MG63 (cell line): ENCODE measurements at places on chromosomes 4 and X. TPM values are rescaled to one million over a fixed set of nuclear protein-coding genes. Genes with fewer than 3 reads are reported as not detected.

ANKRD50 gene
- total RNA-seq, result 4.4 and 6.9 TPM in 2 replicates

MAPK10 gene
- total RNA-seq, result 0.03 and 0.17 TPM in 2 replicates

GRCh38 chr4:71456841-71457240 lies 118.0 kb downstream of the SLC4A4 start:
- DNase-seq, result peak; percentile 60

DNA sequence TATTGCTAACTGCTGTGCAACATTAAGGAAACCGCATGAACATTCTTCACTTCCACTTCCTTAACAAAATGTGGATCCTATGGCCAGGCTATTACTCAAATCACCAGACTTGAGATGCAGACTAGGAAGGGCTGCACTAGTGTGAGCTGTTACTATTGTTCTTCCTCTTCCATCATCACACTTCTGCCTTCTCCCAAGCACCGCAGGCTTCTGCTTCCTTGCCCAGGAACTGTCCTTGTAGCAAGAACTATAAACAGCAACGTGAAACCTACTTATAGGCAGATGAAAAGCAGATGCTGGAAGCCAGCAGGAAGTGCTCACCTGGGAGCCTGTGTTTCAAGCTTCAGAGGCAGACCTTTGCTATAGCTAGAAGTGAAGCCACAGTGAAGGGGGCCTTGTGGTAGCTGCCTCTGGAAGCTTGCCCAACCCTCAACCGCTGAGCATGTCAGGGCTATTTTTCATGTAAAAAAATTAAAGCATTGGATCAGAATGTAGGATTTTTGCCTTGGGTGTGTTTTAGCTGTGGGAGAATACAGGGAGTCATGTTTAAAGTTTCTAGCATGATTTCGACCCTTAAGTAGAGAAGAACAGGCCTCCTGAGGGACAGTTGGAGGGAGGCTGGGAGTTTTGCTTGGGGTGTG lies 43.9 kb downstream of the CLNK start:
- no peak for DNase-seq

DNA sequence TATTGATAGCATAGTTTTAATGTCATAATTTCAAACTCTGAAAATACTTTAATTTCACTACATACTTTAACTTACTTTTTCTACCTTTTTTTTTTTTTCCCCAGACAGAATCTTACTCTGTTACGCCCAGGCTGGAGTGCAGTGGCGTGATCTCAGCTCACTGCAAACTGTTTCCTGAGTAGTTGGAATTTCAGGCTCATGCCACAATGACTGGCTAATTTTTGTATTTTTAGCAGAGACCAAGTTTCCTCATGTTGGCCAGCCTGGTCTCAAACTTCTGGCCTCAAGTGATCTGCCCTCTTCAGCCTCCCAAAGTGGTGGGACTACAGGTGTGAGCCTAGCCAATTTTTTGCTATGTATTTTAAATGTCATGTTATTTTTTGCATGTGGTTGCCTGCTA lies 741.6 kb downstream of the TRAM1L1 start:
- no peak for DNase-seq

DNA sequence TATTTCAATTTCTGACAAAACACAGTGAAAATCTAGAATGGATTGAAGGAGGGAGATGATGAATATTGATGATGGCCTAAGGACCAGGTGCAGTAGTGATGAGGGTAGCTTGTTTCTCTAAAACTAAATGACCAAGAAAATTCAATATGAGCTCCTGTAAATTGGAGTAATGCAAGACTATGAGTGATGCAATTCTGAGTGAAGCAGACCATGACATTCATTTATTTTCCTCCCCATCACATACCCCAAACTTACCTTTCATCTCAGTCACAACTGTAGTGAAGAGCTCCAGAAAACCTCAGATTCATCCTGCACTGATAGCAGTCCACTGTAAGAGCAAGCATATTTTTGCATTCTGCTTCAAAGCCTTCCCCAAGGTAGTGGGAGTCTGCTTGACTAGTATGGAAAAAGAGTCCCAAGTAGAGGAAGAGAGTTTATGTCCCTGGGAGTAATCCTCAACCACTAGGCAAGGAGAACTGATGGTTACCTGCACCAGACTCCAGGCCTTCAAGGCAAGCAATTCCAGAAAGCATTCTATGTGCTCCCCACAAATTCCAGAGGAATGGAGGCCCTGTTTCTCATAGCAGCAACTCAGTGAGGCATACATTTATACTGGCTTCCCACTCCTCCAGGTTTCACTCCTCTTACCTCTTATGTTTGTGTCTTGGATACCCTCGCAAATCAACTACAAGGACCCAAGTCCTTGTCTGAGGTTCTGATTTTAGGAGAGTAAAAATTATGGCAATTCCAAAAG lies 47.2 kb downstream of the CXCL1 start:
- DNase-seq, result no peak

DNA sequence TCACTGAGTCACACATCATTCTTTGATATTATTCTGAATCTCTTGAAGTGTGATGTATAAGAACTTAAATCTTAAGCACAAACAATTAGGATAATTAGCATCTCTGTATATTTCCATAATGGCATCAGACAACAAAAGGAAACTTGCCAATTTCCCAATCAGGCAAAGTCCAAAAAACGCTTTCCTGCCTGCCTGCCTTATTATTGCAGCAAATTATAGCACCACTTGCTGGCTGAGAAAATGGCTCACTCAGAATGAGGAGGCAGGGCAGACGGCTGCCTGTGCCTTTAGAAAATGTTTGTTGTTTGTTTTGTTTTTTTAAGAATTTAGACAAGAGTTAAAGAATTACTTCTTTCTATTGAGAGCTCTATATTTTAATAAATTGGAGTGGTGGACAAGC lies 27.7 kb upstream of the NR3C2 start:
- no peak for DNase-seq
